ENCODE measurements at places on chromosomes 4 and X.
A peak's percentile ranks its signal among the peaks of the same experiment; 100 is the strongest.

DNA sequence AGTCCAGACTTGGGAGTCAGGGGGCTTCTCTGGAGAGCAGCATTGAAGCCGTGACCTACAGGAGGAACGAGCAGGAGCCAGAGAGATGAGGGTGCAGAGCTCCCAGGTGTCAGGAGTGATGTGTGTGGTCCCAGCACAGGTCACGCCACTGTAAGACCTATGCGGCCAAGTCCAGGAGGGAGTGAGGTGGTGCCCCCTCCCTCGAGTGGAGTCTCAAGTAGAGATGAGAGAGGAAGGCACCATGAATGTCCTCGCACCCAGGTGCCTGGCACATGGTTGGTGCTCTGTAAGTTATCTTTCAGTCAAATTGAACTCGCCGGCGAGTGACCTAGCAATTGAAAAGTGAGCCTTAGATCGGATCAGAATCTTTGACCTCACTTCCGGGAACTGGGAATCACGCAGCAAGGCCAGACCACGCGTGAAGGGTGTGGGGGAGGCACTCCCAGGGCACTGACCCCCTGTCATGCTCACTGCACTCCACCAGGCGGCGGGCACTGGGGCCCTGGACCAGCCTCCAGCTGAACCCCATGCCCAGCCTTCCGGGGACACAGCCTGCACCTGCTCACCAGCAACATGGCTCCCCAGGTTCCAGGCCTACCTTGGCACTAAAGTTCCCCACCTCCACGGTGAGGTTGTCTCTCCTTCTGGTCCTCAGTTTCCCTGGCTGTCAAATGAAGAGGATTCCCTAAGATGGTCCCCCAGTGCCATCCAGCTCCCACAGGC lies 127.4 kb downstream of the HMX1 start:
- peak; percentile 6 for DNase-seq

DNA sequence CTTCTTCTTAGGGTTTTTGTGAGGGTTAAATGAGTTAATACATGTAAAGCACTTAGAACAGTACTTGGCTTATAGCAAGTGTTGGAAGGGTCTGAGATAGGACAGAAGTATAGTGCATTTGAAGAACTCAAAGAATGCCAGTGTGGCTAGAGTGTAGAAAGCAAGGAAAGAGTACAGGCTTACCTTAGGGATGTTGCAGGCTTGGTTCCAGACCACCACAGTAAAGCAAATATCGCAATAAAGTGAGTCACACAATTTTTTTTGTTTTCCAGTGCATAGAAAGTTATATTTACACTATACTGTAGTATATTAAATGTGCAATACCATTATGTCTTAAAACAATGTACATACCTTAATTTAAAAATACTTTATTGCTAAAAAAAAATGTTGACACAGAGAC lies 41.3 kb downstream of the KIF4A start:
- DNase-seq: no peak

DNA sequence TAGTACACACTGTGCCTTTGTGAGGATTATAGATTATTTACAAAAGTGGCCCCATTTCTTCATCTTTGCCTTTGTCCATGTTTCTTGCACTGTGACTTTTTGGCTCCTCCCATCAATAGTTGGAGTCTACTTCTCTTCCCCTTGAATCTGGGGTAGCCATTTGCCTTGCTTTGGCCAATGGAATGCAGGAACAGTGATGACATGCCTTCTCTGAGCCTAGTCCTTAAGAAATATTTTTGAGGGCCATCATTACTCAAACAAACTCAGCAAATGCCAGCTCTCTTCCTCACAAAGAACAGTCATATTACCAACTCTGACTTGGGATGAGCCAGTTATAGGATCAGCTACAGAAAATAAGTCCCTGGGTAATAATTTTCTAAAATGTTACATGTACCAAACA lies 189.6 kb downstream of the FRMPD4 start:
- DNase-seq: no peak

DNA sequence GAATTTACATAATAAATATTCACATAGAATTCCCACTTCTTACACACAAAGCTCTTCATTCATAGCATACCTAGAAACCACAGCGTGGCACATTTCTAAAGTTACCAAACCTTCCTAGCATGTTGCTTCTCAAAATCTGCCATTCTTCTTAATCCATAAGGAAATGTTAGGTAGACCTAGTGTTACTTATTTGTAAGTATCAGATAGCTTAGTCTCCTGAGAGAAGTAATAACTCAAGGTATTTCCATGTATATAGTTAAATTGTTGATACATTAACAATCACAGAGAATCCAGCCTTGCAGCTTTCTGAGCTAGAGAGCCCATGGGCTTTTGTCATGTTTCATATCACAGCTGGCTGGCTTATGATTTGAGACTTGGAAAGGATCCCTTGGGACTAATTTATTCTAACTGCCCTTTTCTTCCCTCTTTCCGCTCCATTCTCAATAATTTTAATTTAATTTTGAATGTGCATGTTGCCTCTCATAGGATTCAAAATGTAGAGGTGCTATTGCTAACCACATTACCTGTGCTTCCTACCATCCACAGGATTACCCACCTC lies 17.6 kb downstream of the SH3RF1 start:
- no peak for DNase-seq

- DNase-seq: no peak
Observed at GRCh38 chrX:23854945-23855344, 52.8 kb downstream of the APOO start.

DNA sequence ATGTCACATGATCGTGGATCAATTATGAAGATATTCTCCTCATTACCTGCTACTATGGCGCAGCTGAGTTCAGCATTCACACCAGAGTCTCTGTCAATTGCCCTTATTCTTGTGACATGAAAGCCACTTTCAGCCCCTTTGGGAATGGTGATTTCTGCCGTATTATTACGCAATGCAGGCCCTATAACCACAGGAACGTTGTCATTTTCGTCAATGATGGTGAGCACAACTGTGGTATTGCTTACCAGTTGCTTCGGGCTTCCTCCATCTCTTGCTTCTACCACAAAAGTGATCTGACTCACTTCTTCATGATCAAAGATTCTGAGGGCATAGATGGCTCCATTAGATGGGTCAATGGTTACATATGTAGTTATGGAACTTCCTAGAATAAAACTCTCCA lies 2.1 kb downstream of the PCDH18 start:
- no peak for DNase-seq

Data from SK-MEL-5 (cell line).